ENCODE measurements at places on chromosomes 6 and 20. TPM values are rescaled to one million over a fixed set of nuclear protein-coding genes. Genes with fewer than 3 reads are reported as not detected.
A peak's percentile ranks its signal among the peaks of the same experiment; 100 is the strongest.

ADGB gene
- total RNA-seq: not detected

AKAP12 gene
- 1.1 TPM for total RNA-seq

RIPPLY2 gene
- not detected for total RNA-seq

PRIM2 gene
- 41.3 TPM for total RNA-seq

GRM1 gene
- total RNA-seq: not detected

RNF217 gene
- total RNA-seq: 1.2 TPM

HDAC2 gene
- 134 TPM for total RNA-seq

CPXM1 gene
- 0.14 TPM for total RNA-seq

RNF8 gene
- total RNA-seq: 32.0 TPM

DUSP15 gene
- total RNA-seq: not detected

TRIM39 gene
- total RNA-seq: 13.7 TPM

DYNLT2 gene
- 2.1 TPM for total RNA-seq

DNA sequence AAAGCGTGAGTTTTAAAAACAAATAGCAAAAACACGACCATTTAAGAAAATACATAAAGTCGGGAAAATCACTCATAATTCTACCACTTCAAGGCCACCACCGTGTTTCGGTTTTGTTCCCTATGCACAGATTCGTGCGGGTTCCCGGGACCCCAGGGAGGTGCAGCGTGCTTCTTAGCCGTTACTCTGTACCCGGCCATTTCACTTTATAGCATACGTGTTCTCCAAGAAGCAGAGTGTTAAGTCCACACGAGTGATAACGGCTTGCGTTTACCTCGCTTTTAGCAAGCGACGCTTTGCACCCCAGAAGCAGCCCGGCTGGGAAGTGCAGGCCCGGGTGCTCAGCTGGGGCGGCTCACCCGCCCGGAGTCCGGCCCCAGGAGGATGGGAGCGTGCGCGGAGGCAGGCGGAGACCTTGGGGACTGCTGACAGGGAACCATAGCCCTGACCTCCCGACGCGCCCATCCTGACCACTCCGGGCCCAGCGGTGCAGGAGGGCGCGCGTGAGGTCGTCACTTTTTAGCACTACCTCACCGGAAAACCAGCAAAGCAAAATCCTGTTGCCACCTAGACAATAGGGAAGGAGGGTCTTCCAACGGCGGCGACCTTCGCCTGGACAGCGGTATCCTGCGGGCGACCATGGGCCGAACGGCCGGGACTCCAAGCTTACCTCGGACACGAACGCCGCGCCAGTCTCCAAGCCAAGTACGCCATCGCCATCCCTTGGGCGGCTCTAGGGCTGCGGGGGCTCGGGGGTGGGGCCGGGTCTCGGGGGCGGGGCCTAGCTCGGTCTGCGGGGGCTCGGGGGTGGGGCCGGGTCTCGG, at the start of gene ECI2:
Gene ECI2 (minus strand): TSS at position 735 of the 824 bp plus-strand sequence. CDS start 15 bp downstream, at position 720.
- DNase-seq: peak; percentile 91

- DNase-seq: peak; percentile 66
Observed at GRCh38 chr6:32867022-32867477, 13.1 kb downstream of the PSMB9 start.

GRCh38 chr6:90230548-90231215, 66.0 kb downstream of the BACH2 start:
- no peak for DNase-seq

GRCh38 chr20:11267131-11267761, 593.4 kb upstream of the JAG1 start:
- no peak for DNase-seq

GRCh38 chr6:31407699-31408098, 4.3 kb downstream of the MICA start:
- DNase-seq: no peak

- no peak for DNase-seq
Observed at GRCh38 chr6:125219361-125219895, 65.9 kb downstream of the TPD52L1 start.

- DNase-seq: peak; percentile 86
Observed at GRCh38 chr20:478949-479429, 16.7 kb upstream of the TBC1D20 start.

DNA sequence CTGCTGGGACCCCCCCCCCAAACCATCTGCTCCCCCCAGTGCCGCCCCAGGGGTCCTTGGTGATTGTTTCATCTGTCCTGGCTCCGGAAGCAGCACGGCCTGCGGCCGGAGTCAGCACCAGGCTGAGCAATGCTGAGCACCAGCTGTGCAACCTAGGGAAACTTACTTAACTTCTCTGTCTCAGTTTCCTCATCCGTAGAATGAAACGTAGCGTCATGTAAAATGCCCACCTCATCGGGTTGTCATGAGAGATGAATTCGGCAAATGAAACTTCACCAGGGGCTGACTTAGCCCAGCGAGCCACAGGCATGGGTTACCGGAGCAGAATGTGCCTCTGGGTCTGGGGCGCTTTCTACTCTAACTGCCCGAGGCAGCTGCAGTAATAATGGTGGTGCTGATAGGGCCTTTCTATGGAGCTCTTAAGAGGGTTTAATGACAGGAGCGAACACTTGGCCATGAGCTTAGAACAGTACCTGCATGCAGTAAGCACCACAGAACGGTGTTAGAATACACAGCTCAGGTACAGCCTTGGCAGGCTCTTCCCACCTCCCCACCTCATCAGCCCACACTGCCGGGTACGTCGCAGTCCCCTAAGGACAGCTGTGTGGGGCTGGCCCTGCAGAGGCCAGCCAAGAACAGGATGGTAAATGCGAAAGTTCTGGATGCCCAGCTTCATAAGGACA, 1.7 kb downstream of the THBS2 start:
- no peak for DNase-seq

- no peak for DNase-seq
Observed at GRCh38 chr20:31991339-31991705, 18.9 kb upstream of the CCM2L start.

DNA sequence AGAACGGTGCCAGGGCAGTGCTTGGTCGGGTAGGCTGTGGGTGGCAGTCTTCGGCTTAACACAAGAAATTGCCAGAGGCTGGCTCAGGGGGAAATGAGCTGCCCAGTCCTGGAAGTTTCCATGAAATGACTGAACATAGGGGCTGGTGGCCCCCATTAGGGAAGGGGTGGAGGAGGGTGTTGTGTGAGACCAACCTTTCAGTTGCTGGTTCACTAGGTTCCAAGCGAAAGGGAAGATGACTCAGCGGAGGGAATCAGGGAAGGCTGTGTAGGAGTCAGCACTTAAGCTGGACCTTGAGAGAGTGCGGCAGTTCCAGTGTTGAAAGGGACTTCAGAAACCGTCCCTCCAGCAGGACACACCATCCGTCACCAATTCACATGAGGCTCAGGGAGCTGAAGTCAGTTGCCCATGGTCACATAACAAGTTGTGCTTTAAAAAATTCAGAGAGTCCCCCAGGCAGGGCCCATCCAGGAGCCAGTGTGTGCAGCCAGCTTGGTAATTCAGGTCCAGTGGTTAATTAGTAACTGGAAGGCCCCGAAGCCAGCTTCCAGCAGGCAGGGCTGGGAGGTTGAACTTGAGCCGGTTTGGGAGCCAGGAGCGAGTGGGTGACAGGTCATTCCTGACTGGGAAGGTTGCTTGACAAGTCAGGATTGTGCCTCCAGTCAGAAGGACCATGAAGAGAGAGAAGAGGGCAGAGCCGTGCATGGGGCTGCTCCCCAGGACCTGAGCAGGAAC, at the start of gene SGK2:
Gene SGK2 (plus strand): TSS at position 616 of the 735 bp plus-strand sequence. CDS start 7,469 bp downstream, outside the sequence.
- no peak for DNase-seq

GRCh38 chr6:161268531-161269210, 5.2 kb downstream of the AGPAT4 start:
- no peak for DNase-seq

GRCh38 chr6:77638129-77638830, 14.6 kb upstream of the MEI4 start:
- no peak for DNase-seq

- DNase-seq: peak; percentile 66
Observed at GRCh38 chr20:34541264-34541901, 17.1 kb upstream of the MAP1LC3A start.

DNA sequence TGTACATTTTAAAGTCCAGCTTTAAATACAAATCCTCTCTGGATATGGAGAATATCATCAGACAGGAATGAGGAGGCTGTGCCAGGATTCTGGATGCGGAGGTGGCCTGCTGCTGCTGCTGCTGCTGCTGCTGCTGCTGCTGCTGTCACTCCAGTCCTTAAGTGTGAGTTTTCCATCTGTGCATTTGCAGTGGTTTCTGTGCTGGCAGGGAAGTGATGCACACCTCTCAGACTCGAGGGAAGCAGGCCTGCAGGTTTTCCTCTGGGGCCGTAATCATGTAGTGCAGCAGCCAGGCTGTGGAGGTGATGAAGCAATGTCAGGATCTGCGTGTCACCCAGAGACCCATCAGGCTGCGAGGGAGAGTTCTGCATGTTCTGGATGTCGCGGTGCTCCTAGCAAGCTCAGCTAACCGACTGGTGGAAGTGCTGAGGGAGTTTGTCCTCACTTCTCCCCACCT, 32.0 kb downstream of the CFAP61 start:
- DNase-seq: peak; percentile 53

- no peak for DNase-seq
Observed at GRCh38 chr6:41040940-41041536, 1.2 kb upstream of the TSPO2 start.

GRCh38 chr20:9616455-9616805, 102.0 kb downstream of the LAMP5 start:
- DNase-seq: no peak

DNA sequence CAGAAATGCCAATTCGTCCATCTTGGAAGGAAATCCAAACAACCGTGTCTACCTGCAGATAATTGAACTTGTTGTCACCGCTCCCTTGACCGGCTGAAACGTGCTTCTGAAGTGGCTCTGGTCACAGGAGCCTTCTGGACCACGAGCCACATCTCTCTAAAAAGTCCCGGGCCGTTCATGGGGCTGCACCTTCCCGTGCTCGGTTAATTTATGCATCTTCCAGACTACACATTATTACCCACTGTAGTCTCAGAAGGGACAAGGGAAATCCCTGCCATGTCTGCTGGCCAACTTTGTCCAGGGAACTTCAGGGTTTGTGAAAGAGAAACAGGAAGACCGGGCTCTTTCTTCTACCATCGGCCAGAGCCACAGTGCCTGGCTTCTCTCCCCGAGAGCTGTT, 63.4 kb upstream of the MPC1 start:
- no peak for DNase-seq

DNA sequence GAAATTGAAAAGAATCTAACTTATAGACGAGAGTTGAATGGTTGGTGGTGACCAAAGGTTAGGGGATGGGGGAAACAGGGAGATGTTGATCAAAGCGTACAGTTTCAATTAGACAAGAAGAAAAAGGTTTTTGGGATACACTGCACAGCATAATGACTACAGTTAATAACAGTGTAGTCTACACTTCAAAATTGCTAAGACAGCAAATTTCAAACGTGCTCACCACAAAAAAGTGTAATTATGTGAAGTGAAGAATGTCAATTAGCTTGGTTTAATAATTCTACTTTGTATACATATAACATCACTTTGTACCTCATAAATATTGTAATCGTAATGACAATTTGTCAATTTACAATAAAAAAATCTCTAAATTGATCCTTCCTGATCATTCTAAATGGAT, 267.5 kb downstream of the RNGTT start:
- no peak for DNase-seq

- peak; percentile 54 for DNase-seq
Observed at GRCh38 chr6:41187924-41188886, 12.7 kb downstream of the TREML2 start.

DNA sequence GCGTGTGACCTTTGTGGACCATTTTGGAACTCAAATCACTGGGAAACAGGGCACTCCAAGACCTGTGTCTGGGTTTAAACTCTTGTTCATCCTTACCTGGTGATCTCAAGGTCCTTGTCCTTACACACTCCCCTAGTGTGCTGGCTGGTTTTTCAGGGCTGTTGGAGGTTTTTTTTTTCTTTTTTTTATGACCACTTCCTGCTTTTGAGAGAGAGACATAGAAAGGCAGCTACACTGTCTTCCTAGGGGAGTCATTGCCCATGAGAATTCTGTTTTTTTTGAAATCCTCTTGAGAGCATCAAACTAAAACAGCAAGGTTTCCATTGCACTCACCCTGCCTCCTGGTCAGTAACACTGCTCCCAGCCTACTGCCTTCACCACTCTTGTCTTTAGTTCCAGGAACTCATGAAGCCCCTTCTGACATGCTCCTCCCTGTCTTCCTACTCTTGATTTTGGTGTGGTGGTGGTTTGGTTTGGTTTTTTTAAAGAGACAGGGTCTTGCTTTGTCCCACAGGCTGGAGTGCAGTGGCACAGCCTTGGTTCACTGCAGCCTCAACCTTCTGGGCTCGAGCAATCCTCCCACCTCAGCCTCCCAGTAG, 28.6 kb downstream of the PRPH2 start:
- DNase-seq: peak; percentile 72

DNA sequence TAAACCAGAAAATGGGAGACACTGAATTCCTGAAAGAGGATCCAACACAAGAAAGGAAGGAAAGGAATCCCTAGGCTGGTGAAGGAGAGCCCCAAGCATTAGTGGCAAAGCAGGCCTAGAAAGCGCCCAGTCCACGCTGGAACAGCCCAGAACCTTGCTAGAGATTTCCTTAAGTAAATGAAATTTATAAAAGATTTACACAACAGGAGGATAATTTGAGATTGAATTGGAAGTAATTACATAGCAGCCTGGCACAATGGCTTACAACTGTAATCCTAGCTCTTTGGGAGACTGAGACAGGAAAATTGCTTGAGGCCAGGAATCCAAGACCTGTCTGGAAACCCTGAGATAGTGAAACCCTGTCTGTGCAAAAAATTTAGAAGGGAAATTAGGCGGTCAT, 26.8 kb upstream of the C20orf144 start:
- DNase-seq: no peak

GRCh38 chr6:53347921-53348370, 804 bp downstream of the ELOVL5 start:
- peak; percentile 87 for DNase-seq

DNA sequence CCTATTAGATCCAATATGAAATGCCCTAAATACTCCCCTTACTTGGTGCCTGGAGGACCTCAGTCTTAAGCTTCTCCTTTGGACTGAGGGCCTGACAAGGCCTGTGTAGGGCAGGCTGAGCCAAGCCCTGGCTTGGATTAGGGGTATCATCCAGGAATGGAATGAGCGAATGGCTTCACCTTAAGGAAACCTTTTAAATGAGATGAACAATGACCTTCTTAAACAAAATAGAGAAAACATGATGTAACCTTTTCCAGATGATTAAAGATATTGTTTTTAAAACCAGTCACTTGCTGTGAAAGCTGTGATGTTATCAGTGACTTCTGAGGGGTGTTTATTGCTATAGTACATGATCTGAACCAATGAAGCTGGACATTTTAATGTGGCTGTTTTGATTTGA, 55.5 kb downstream of the TRAF3IP2 start:
- DNase-seq: no peak

GRCh38 chr6:28337121-28337520, 1.2 kb upstream of the ZSCAN31 start:
- no peak for DNase-seq

GRCh38 chr6:163813979-163814493, 399.5 kb downstream of the QKI start:
- DNase-seq: no peak

GRCh38 chr6:7897461-7898192, 13.0 kb downstream of the TXNDC5 start:
- DNase-seq: no peak
